ENCODE measurements at places on chromosomes 1 and 21. TPM values are rescaled to one million over a fixed set of nuclear protein-coding genes. Genes with fewer than 3 reads are reported as not detected.

CCDC185 gene
- not detected for total RNA-seq

TNN gene
- total RNA-seq: not detected

GJA5 gene
- total RNA-seq: 0.41 TPM

KCNJ9 gene
- total RNA-seq: not detected

KISS1 gene
- total RNA-seq: not detected

MASP2 gene
- not detected for total RNA-seq

TEX38 gene
- total RNA-seq: not detected

C1orf87 gene
- not detected for total RNA-seq

ZNF669 gene
- total RNA-seq: 11.3 TPM

CLIC6 gene
- total RNA-seq: not detected

SLC16A4 gene
- total RNA-seq: 91.7 TPM

DISC1 gene
- 3.8 TPM for total RNA-seq

MEX3A gene
- total RNA-seq: 4.5 TPM

KDM5B gene
- total RNA-seq: 38.1 TPM

S100A14 gene
- not detected for total RNA-seq

KCNK1 gene
- 1.3 TPM for total RNA-seq

RIPK4 gene
- total RNA-seq: 16.5 TPM

CA6 gene
- not detected for total RNA-seq

ZFP69 gene
- total RNA-seq: 2.3 TPM

Measured in H4 (cell line).